CD4-positive, alpha-beta T cell treated with Interferon gamma for 1 hour (primary cell): ENCODE measurements at places on chromosomes 12 and 14.

DNA sequence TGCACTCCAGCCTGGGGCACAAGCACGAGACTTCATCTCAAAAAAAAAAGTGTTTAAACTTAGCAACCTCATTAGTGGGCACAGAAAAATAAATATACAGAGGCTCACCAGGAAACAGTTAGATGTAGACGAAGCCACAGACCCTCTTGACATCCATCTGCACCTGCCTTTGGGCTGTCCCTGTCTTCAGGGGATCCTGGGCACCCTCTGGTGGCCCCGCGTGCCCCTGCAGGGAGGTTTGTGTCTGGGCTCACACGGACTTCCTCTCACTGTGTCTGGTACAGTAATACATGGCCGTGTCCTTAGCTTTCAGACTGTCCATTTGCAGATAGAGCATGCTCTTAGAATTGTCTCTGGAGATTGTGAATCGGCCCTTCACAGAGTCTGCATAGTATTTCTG, 916.5 kb downstream of the TMEM121 start:
- peak; percentile 36 for DNase-seq

GRCh38 chr12:63977441-63977840, 132.9 kb downstream of the SRGAP1 start:
- DNase-seq: no peak

DNA sequence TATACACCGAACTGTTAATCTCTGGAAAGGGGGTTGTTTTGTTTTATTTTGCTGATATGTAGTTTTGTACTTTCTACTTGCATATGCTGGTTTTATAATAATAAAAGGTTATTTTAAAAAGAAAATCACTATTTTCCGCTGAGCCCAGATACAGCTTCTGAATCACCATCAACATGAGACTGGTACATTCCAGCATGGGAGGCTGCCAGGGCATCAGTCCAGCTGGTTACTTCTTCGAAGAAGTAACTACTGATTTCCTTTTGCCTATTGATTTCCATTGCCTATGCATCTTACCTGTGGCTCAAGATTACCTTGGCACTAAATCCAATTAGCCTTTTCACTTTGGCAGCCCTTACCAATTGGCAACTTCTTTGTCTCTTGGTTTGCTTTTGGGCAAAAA, 11.7 kb upstream of the OSBPL8 start:
- no peak for DNase-seq

DNA sequence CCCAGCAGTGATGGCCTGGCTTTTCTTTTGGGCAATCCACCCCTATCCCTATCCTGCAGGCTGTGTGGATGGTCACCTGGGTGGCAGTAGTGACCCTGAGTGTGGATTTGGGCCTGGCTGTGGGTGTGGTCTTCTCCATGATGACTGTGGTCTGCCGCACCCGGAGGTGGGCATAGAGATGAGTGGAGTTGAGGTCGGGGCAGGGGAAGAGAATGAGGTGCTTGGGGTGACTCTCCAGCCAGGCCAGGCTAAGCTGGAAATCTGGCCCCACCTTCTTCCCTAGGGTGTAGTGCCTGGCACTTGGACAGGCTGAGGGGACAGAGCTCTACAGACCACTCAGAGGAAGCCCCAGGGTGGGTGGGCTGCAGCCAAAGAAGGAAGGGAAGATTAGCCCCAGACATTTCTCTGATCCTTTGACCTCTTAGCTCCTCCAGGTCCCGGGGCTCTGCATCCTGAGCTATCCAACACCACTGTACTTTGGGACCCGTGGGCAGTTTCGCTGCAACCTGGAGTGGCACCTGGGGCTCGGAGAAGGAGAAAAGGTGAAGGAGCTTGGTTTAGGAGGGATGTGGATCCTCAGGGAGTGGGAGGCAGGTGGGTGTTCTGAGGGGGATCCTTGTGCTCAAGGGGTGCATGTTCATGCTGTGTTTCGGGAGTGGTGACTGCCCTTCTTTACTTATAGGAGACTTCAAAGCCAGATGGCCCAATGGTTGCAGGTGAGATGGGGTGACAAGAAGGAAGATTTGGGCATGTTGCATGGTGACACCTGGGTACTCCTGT, 8.4 kb downstream of the B4GALNT1 start:
- DNase-seq: no peak

DNA sequence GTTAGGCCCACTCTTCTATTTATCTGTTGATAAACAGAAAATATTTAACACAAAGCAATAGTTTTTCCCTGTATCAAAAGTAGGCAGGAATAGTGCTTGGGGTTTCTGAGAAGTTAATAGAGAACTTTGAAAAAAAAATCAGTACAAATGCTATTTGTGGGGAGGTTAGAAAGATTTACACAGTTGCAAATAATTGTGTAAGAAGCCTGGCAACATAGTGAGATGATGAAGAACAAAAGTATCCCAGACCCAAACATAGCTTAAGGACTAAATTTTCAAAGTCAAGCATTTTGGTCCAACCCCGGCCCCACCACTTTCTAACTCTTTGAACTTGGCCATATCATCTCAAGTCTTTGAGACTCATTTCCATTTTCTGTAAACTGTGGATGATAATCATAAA, 687.5 kb upstream of the TMEM132C start:
- DNase-seq: no peak

- DNase-seq: no peak
Observed at GRCh38 chr14:22557846-22558220, 31.2 kb downstream of the DAD1 start.

GRCh38 chr14:73140811-73141323, 4.6 kb downstream of the PSEN1 start:
- no peak for DNase-seq

DNA sequence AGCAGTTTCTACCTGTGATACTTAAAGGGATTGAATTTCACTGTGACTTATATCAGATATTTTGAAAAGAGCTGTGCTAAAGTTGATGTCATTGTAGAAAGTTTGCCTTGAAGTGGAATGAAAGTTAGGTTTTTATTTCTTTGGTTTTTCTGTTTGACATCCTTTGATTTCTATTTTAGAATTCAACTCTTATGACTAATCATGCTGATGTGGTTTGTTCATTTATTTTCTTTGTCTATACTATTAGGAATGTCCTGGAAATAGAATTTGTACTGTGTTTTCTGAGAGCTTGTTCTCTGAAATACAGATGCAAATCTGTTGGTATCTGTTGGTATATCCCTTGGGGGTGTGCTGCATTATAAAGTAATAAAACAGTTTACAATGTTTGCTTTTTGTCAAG, 3.3 kb downstream of the CNOT2 start:
- no peak for DNase-seq
